Globus pallidus (tissue), 1 donor: ENCODE measurements at places on chromosomes 7 and 10.

- DNase-seq = no peak
Observed at GRCh38 chr10:116130006-116130405, 143.0 kb downstream of the GFRA1 start.

GRCh38 chr10:132687181-132687892 is 98.6 kb downstream of the NKX6-2 start:
- DNase-seq = no peak

GRCh38 chr7:73906874-73907273 is 45.9 kb downstream of the TMEM270 start:
- no peak for DNase-seq

DNA sequence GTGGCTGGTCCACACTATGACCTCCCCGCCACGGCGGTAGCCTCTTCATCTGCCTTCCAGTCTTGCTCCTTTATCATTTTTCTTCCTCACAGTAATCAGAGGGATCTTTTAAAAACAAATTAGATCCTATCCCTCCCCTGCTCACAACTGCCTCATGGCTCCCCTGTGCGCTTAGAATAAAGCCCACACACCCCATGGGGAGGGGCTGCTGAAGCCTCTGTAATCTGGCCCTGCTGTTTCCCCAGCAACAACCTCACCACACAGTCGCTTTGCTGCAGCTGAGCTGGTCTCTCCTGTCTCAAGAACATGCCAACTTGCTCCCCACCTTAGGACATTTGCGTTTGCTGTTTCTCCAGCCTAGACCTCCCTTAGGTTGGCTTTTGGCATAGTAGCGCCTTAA is 41.0 kb downstream of the SP8 start:
- DNase-seq = no peak

DNA sequence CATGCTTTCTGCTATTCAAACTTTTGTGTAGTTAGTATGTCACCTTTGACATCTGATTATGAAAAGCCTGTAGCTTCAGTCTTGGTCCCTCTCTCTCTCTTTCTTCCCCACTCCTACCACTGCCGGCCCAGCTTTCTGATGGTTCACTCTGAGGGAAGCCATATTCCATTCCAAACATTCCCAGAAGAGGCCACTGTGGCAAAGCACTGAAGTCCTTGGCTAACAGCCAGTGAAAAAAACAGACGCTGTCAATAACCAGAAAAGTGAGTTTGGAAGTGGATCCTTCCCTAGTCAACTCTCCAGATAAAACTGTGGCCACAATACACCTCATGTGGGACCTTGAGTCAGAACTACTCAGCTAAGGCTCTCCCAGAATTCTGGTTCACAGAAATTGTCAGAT is 950.7 kb upstream of the PHF14 start:
- DNase-seq = peak; percentile 69

GRCh38 chr7:158672975-158673374 is 31.6 kb downstream of the NCAPG2 start:
- no peak for DNase-seq

DNA sequence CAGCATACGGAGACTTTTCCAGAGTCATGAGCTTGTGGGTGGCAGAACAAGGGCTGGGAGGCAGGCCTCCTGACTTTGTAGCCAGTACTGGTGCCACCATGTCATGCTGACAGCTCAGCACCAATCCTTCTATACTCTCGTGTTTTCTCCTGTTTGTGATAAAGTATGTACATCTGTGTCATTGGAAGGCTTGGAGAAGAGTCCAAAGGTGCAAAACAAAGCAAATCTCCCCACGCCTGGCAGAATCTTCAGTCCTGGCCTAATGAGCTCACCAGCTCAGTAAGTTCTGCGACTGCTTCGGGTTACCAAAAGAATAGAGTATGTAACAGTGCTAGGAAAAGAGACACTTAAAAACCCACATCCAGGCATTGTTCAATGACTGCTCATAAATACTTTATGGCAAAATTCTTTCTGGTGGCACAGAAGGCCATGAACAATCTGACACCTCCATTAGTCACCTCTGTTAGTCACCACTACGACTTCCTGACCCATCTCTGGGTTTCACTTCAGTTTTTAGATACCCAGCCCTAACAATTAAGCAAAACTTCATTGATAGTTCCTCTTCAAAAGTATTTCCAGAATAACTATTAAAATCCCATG is 24.5 kb downstream of the STEAP1 start:
- DNase-seq = no peak

DNA sequence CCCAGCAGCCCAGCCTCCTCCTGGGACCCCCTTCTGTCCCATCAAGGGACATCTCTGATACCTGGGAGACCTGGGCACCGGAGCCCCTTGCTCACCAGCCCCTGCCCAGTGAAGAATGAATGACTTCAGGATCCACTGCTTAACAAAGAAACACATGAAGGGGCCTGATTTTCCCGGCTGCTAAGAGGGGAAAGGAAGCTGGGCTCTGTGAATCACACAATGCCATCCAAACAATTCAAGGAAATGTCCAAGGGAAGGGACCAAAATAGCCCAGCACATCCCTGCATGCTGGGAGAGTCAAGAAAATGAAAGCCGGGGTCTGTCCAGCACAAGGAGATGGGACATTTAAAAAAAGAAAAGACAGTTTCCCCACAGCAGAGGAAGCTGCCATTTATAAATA is 128.7 kb upstream of the JCAD start:
- no peak for DNase-seq

GRCh38 chr7:14207138-14207537 is 217.7 kb upstream of the ETV1 start:
- DNase-seq = no peak
